Activated gamma-delta T cell treated with Interleukin-2 at 50 U/mL for 16 hours (primary cell): ENCODE measurements at places on chromosomes 13 and 19.

- DNase-seq = no peak
These were observed 25.9 kb downstream of the IGFL2 start for GRCh38 chr19:46173886-46174480.

GRCh38 chr19:50764409-50764808 is 5.9 kb upstream of the GPR32 start:
- no peak for DNase-seq

DNA sequence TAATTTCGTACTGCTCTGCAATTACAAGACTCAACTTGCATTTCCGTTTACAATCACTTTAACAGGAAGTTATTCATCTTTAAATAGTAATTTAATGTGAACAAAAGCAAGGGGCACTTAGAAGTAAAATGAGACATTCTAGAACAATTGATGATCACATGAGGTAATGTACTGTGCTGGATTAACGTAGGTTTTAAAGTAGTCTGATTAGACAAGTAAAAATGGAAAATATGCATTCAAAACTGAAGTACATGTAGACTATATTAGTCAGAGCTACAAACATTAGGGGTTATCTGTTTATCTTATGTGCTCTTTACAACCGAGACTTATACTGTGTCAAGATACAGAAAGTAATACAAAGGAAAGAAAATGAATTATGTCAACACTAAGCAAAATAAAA is 1528.0 kb downstream of the SLITRK5 start:
- DNase-seq = no peak

DNA sequence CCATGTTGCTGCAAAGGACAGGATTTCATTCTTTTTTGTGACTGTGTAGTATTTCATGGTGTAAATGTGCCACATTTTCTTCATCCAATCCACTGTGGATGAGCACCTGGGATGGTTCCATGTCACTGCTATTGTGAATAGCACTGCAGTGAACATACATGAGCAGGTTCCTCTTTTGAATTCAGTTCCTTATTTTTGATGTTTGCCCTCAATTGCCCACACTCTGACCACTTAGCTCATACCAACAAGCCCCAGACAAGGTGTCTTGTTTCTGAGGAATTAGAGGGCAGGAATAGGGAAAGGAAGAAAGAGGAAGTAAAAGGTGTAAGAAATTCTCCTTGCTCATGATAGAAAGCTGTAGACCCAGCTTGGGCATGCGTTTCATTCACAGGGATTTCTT is 244.2 kb upstream of the ZNF507 start:
- DNase-seq = no peak

GRCh38 chr13:107866032-107866940 is 349.1 kb downstream of the LIG4 start:
- DNase-seq = no peak

DNA sequence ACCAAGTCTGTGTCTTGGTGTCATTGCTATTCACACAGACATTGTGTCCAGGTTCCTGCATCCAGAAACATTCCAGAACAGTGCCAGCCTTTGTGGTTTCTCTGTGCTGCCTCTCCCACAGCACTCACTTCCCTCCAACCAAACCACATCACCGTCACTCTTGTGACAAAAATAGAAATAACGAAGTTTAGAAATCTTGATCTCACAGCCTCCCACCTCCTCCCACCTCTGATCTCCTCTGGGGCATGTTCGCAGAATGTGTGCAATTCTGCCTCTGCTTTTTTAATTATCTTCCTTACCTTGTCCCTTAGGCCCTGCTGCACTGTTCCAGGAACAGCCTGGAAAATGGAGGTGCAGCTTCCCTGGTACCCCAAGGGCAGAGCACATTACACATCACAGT is 8.7 kb upstream of the SERPINE3 start:
- no peak for DNase-seq

- DNase-seq = no peak
These were observed 81.6 kb downstream of the ESD start for GRCh38 chr13:46715363-46715762.

DNA sequence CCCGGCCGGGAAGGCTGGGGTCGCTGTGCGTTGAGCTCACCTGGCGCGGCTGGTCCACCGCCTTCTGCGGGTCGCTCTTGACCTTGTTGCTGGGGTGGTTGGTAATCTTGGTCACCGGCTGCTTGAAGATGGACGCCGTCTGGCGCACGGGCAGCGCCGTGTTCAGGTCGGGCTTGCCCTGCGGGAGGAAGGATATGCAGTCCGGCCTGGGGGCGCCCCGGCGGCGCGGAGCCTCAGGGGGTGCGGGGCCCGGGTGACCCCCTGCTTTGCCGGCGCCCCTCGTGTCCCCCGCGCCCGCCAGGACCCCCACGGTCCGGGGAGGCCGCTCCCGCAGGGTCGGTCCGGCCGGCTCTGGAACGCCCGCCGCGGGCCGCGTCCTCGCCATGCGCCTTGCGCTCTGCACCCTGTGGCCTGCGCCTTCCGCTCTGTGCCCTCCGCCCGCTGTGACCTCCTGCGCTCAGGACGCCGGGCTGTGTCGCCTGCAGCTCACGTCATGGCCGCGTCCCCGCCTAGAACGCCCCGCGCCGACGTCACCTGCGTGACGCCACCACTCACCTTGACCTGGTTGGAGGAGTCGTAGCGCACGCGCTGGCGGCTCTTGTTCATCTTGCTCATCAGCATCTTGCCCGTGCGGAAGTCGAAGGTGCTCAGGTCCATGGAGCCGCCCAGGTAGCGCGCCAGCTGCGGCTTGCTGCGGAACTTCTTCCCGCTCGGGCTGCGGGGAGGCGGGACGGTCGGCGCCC is 8.0 kb downstream of the MBD3 start:
- DNase-seq = no peak

- DNase-seq = no peak
These were observed 4.8 kb downstream of the CIB3 start for GRCh38 chr19:16168465-16169081.

- DNase-seq = no peak
These were observed 865.0 kb downstream of the PCDH9 start for GRCh38 chr13:66365101-66365500.

DNA sequence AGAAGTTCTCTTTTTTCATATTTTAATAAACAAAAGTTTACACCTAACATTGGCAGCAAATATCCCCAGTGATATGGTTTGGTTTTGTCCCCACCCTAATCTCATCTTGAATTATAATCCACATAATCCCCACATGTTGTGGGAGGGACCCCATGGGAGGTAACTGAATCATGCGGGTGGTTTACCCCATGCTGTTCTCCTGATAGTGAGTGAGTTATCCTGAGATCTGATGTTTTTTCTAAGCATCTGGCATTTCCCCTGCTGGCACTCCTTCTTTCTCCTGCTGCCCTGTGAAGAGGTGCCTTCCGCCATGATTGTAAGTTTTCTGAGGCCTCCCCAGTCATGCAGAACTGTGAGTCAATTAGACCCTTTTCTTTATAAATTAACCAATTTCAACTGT is 214.7 kb downstream of the SLITRK1 start:
- no peak for DNase-seq

- DNase-seq = no peak
These were observed 1129.3 kb upstream of the PCDH20 start for GRCh38 chr13:62544928-62545327.

DNA sequence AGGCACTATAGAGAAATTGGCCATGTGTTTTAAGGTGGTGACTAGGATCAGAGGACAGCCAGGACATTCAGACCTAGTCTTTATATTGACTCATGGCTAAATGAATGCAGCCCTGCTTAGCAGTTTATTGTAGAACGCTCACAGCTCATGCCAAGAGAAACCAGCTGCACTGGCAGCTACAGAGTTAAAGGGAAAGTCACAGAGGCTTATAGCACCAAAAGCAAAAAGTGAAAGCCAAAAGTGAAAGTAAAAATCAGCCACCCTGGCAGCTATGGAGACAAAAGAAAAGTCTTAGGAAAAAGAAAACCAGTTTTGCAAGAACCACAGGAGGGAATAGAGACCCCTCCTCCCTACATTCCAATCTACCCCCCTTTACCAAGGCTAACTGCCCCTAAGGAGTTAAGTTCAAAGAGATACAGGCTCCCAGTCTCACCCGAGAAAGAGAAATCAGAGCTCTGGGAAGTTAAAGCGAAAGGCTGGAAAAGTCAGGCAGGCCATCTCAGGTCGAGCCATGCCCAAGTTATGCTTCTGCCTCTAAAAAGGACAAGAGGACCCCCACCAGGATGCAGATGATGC is 99.0 kb downstream of the ZNF429 start:
- no peak for DNase-seq

- DNase-seq = no peak
These were observed 68.7 kb downstream of the ACSBG2 start for GRCh38 chr19:6204212-6204611.

DNA sequence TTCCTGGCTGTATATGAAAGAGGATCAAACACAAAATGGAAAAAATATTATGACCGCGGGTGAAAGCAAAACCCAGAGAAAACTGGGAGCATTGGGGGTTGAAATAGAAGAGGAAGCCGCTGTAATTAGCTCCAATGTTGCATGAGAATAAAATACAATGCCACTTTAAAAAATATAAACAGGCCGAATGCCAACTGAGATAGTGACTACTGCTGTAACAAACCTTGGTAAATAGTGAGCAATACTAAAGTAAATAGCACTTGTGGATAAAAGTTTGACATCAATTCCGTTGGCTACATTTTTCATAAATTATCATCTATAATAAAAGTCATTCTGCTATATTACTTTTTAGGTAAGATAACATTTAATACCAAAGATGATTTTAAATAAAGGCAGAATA is 395.8 kb upstream of the MIR17HG start:
- no peak for DNase-seq

- DNase-seq = no peak
These were observed 45.5 kb downstream of the EFNB2 start for GRCh38 chr13:106489849-106490568.

DNA sequence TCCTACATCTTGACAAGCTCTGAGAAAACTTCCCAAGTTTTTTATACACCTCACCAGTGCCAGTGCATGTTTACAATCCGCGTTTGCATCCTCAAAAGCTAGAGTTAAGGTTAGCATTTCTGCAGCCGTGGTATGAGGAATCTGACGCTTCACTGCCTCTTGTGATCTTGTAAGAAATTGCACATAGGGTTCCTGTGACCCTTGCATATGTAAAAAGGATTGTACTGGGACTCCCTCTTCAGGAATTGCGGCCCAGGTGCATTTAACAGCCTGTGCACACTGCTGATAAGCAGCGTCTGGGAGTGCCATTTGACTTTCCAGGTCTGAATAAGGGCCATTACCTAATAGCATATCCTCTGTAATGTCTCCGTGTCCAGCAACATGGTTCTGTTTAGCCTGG is 15.3 kb downstream of the FPR3 start:
- DNase-seq = no peak

GRCh38 chr19:16779539-16780163 is 49.5 kb upstream of the SIN3B start:
- no peak for DNase-seq

GRCh38 chr13:46554951-46555350 is 2.0 kb downstream of the LRCH1 start:
- no peak for DNase-seq

GRCh38 chr19:48398102-48398374 is 4.6 kb downstream of the GRIN2D start:
- no peak for DNase-seq

DNA sequence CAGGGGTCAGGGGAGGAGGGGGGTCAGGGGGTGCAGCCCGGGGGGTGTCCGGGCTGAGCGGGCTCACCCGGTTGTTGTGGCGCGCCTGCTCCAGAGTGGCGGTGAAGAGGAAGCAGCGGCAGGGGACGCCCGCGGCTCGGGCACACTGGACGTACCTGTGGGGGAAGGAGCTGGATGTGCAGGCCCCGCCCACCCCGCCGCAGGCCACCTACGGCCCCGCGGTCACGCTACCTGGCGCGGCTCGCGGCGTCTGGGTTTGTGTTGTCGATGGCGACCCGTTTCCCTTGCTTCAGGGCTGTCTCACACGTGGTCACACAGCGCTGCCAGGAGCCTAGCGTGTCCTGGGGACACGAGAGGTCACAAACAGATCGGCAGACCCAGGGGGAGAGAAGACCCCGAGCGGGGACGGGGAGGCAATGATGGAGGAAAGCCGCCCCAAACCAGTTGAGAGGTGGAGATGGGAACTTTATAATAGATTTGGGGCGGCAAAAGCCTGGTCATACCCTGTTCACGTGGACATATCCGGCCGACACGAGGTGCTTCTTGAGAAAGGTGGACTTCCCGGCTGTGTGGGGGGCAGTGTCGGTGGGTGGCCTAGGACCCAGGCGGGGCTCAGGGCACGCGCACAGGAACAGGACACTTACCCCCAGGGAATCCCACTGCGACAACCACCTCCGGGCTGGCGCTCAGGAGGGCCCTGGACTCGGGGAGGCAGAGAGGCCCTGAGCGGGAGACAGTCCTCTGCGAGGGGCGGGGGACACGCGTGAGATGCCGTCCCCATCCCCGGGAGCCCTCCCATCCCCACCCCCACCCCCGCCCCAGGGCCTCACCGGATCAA is 5.6 kb downstream of the PNKP start:
- DNase-seq = no peak

GRCh38 chr19:35828692-35829301 is 16.2 kb upstream of the PRODH2 start:
- peak; percentile 42 for DNase-seq
